Stimulated activated CD4-positive, alpha-beta T cell treated with anti-CD3 and anti-CD28 coated beads, Interleukin-4, amount 100 ng/mL, for 48 hours (primary cell): ENCODE measurements at places on chromosomes 6 and 20.

- no peak for DNase-seq
Measured at GRCh38 chr6:111829998-111830397, 43.3 kb downstream of the FYN start.

- no peak for DNase-seq
Measured at GRCh38 chr20:19260412-19261090, 48.1 kb downstream of the SLC24A3 start.

- no peak for DNase-seq
Measured at GRCh38 chr6:6721606-6722005, 133.1 kb downstream of the LY86 start.

DNA sequence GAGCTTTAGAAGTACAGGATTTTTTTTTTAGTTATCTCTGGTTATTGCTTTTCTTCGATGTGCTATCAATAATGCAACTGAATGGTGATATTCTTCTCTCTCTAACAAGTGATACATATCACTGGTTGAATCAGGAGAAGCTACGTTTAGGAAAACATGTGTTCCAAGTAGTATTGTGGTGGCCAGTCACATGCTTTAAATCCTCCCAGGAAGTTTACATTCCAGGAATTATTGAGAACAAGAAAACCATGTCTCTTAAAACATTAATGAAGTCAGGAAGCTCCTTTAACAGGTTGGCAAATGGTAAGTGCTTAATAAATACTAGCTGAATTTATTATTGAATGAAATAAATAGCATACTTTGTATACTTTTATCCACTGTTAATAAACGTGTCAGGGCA lies 371.1 kb downstream of the BCKDHB start:
- no peak for DNase-seq

GRCh38 chr6:46378882-46379416 lies 112.3 kb downstream of the RCAN2 start:
- no peak for DNase-seq

GRCh38 chr6:39166189-39166911 lies 51.4 kb upstream of the SAYSD1 start:
- DNase-seq = peak; percentile 91
